Foreskin fibroblast (primary cell): ENCODE measurements at places on chromosomes 1 and 21.

DNA sequence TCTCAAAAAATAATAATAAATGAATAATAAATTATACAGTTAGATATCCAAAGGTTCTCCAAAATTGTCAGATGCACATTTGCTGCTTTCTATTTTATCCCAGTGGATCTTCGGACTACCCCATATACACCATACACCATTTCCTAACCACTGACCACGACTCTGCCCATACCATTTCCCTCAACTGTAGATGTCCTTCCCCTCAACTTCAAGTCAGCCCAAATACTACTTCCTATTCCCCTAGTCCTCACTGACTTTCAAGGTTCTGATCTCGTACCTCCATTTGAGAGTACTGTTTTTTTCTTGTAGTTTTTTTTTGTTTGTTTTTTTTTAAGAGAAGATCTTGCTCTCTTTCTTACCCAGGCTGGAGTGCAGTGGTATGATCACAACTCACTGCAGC is 19.6 kb downstream of the EIF4G3 start:
- DNase-seq: no peak

DNA sequence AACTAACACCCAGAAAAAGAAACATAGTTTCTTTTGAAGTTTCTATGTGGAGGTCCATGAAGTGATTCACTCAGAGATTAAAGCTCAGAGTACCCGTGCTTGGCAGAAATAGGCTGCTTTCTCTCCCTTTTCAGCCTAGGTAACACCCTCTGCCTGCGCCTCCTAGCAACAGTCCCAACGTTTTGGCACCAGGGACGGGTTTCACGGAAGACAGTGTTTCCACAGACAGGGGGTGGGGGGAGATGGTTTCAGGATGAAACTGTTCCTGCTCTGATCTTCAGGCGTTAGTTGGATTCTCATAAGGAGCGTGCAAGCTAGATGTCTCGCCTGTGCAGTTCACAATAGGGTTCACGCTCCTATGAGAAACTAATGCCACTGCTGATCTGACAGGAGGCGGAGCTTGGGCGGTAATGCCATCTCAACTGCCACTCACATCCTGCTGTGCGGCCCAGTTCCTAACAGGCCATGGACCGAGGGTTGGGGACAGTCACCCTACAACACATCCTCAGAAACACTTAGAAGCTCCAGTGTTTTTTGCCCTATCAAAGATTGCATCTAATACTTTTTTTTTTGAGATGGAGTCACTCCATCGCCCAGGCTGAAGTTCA is 53.2 kb downstream of the CHML start:
- no peak for DNase-seq

- DNase-seq: no peak
Measured at GRCh38 chr21:37642493-37642892, 273.8 kb downstream of the KCNJ6 start.

DNA sequence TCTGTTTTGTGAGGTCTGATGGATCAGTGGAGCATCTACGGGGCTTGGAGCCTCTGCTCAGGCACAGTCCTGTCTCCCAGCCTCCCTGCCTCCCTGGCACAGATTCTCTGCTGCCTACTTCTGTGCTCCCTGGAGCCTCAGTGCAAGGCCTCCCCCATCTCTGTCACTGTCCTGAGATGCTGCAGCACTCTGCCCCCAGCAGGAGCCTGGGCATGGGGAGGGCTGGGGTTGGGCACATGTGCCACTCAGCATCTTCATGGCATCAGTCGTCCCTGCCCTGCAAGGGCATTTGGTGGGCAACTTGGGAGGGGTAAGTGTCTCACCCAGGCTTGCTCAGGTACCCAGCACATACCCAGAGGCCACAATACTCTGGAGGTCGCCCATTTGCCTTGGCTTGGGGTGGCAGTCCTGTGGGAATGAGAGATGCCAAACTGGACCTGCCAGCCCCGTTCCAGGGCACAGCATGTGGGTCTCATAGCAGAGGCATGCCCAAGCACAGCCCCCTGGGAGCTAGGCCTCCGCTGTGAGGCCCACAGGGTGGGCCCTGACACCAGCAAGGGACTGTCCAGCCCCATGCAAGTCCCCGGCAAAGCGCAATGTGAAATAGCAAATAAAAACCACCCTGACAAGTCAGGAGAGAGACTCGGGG is 28.7 kb downstream of the PADI3 start:
- no peak for DNase-seq

DNA sequence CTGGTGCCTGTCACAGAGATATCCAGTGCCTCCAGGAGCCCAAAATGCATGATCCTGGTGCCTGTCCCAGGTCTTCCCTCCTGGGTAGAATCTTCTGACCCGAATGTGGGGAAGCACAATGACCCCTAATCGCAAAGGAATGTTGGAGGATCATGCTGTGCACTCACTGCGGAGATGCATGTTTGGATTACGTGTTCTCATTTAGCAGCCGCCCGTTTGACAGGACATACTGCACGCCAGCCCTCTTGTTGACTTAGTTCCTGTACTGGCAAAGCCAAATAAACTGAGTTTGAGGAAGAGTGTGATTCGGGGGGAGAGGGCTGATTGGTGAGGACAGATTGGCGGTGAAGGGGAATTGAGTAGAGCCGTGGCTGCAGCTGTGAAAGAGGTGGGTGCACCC is 85.9 kb upstream of the SIM2 start:
- DNase-seq: no peak

DNA sequence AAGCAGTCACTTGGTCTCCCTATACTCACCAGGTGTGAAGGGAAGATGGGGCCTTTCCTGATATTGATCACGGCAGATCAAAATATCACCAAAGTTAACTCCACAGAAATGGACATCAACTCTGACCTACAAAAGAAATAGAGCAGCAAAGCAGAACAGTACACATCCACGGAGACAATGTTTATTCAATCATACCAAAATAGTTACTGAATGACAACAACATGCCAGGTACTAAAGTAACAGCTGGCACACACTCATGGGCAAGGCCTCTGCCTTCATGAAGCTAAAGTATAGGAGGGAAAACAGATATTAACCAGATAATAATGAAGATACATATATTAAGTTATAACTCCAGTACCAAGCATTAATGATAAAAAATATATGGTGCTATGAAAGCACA is 59.2 kb upstream of the RASAL2 start:
- DNase-seq: no peak

DNA sequence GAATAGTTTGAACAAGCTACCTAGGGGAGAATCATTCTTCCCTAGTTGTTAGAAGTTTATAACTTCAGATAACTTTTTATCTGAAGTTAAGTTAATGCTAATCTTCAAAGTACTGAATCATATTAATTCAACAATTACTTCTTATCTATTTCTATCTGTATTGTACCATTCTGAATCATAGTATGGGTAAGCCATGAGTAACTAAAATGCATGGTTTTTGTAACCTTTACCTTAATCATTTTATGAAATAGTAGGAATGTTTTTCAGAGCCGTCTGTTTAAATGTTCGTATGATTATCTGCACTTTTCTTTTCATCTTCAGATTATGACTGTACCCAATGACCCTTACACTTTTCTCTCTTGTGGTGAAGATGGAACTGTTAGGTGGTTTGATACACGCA is 50.3 kb upstream of the MPC2 start:
- DNase-seq: no peak

DNA sequence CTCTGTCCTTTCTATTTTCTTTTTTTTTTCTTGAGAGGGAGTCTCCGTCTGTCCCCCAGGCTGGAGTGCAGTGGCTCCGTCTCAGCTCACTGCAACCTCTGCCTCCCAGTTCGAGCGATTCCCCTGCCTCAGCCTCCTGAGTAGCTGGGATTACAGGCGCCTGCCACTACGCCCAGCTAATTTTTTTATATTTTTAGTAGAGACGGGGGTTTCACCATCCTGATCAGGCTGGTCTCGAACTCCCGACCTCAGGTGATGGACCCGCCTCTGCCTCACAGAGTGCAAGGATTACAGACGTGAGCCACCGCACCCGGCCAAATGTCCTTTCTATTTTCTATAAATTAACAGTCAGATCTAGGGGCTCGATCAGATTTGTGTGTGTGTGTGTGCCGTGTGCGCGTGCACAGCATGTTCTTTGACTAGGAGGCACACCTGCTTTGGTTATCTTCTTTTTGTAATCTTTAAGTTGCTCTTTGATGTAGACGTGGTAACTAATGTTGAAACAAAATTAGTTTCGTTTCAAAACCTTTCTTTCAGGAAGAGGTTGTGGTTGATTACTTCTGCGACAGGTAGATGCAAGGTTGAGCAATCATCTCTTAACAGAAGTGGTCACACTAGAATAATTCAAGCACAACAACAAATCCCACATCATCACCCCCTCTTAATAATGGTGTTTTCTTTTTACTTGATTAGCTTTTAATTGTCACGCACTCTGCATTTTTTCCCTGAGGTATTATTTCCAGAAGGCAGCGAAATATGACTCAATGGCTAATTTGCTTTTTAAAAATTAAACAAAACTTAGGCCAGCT is 779 bp upstream of the DEGS1 start:
- DNase-seq: no peak

DNA sequence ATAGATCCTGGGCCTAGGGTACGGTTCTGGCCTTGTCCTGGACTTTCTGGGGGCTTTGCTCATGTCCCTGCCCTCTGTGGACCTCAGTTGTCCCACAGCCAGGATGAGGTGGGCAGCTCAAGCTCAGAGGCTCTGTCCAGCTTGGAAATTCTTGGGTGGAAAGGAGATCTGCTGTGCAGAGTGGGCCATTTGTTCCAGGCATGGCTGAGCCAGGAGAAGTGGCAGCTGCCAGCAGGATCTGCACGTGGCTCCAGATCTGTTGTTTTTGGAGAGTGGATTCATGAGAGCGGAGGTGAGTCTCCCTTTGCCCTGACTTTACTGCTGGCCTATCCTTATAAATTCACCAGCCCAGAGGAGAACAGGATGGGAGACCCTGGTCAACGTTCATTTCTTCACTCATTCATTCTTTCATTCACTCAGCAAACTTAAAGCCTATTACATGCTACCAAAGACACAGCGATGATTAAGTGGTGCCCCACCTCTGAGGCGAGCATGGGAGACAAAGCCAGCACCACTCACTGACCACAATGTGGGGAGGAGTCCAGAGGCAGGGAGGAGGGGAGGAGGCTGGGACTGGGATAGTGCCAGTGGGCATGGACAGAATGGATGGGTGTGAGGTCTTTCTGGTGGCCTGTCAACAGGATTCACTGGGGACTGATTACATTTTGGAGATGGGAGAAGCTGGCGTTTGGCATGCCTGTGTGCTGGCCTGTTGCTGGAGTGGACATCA is 205.1 kb downstream of the TRABD2B start:
- no peak for DNase-seq

DNA sequence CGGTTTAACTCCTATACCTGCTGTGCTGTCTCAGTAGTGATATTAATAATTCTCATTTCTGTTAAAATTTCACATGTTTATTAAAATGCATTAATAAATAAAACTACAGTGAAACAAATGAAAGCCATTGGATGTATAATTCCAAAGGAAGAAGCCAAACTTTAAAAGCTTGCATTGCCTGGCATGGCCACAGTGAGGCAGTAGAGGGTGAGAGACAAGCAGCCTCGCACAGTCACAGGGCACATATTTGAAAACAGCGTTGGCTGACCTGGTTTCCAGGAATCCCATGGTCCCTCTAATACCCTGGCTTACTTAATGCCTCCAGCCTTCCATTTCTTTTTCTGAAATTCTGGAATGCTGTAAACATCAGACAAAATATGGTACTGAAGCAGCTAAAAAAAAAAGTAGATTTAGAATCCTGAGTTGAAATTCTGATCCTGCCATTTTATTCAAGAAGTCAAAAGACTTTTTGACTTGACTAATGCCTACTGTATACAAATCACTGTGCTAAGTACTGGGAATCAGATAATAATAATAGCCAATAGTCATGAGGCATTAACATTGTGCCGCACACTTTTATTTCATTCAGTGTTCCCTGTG is 6.7 kb upstream of the RNASEL start:
- DNase-seq: peak; percentile 50

GRCh38 chr1:93235261-93235660 is 54.7 kb downstream of the CCDC18 start:
- DNase-seq: peak; percentile 5

- DNase-seq: no peak
Measured at GRCh38 chr1:167122568-167122967, 28.7 kb downstream of the STYXL2 start.

- peak; percentile 73 for DNase-seq
Measured at GRCh38 chr1:224447251-224447650, 12.7 kb upstream of the WDR26 start.

DNA sequence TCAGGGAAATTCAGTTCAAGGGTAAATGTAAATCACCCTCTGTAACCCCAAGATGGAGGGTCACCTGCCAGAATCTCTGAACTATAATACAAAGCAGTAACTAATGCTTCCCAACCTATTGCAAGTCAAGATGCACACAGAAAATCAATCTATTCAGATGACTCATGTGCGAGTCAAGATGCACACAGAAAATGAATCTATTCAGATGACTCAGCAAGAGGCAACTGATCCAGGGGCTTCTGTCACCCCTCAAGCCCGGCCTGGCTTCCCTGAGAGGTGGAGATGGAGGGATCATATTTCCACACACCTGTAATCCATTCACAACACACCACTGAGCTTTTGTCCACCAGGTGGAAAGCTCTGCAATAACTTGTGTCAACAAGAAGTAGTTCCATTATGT is 17.4 kb upstream of the HIVEP3 start:
- peak; percentile 72 for DNase-seq

DNA sequence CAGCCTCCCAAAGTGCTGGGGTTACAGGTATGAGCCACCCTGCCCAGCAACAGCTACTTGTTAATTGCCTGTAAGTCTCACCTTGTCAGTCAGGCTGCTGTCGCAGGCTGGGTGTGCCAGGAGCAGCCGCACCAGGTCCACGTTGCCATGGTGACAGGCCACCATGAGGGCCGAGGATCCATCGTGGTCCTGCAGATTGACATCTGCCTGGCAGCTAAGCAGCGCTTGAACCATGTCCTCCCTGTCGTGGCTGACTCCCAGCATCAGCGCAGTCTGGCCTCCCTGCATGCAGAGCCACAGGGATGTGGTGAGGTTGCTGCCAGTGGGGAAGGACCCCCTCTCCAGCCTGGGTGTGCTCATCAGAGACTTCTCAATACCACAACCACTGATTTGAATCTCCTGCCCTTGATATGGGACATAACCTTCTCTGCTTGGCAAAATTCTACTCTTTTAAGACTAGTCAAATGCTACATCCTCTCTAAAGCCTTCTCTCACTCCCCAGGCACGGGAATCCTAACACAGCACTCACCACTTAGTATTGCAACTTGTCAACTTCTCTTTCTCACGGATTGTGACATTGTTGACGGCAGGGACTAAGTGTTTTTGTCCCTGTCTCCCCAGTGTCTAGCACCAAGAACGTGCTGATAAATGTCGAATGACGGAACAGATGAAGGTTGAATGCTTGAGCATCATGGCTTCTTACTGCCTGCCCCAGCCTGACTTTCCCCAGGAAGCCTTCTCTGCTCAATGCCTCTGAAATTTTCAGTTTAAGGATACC is 52.9 kb downstream of the L1TD1 start:
- no peak for DNase-seq
